ENCODE measurements at places on chromosomes 6 and 20. TPM values are rescaled to one million over a fixed set of nuclear protein-coding genes. Genes with fewer than 3 reads are reported as not detected.

AURKA gene
- 8.2 TPM for total RNA-seq

SAMD5 gene
- 0.26 TPM for total RNA-seq

SLC52A3 gene
- not detected for total RNA-seq

BAG2 gene
- 7.4 TPM for total RNA-seq

OR12D3 gene
- not detected for total RNA-seq

DPPA5 gene
- total RNA-seq, result not detected

THEMIS gene
- not detected for total RNA-seq

TSHZ2 gene
- 0.63 TPM for total RNA-seq
